ENCODE measurements at places on chromosomes 2 and 18.

DNA sequence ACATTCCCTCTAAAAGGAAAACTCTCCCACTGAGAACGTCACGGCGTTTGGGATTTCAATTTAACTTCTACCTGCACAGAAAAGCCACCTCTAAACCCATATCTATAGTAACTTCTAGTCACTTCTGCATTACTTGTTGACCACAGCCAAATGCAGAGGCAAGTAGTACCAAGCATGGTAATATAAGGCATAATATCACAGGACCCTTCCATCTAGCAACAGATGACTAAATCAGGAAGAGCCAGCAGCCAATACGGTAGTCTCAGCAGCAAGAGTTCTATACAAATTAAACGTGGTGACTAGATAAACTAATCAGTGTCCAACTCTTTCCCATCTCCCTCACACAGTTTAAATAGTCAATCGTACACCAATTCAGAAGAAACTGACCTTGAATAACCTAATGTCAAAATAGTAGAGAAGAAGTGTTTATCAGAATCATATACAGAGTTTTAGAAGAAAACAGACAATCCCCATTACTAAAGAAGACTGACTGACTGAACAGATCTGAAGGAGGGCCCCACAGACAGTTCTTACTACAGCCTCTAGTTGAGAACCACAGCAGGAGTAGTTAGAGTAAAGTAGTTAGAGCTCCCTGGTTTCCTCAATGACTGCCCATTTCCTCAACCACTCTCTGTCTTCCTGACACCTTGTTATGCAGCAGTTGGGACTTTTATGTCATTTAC, 30.0 kb downstream of the MEMO1 start:
- no peak for DNase-seq

DNA sequence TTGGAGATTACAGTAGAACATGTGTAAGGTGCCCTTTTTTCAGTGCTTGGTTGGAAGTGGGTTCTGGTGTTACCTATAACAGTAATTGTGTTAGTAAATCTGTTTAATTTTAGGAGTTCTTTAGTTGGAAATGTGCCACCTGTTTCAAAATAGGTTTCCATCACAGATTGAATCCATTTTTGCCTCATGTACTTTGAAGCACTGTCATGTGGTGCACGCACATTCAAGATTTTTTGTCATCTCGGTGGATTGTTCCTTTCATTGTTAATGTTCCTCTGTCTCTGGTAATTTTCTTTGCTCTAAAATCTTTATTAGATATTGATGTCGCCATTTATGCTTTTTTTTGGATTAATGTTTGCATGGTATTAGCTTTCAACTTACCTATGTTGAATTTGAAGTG, 1.3 kb downstream of the ATP9B start:
- DNase-seq: no peak

DNA sequence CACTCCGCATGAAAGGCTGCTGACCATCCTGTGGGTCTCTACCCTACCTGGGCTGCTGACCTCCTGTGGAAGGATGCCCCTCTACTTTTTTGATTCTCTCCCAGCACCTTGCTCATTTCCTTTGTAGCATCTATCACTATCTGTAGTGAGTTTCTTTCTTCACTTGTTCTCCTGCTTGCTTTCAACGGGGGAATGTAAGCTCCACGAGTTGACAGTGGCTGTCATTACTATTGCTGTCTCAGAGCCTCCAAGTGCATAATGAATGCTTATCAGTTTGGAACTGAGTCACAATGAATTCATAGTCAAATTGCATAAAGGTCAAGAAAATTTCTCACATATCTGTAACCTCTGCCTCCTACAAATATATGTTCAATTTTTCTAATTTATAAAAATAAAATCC, 477.7 kb downstream of the PLCL1 start:
- DNase-seq: no peak

- DNase-seq: no peak
Observed at GRCh38 chr2:195732574-195732973, 75.5 kb downstream of the SLC39A10 start.

GRCh38 chr2:217195016-217195415, 335.2 kb upstream of the TNP1 start:
- DNase-seq: no peak

DNA sequence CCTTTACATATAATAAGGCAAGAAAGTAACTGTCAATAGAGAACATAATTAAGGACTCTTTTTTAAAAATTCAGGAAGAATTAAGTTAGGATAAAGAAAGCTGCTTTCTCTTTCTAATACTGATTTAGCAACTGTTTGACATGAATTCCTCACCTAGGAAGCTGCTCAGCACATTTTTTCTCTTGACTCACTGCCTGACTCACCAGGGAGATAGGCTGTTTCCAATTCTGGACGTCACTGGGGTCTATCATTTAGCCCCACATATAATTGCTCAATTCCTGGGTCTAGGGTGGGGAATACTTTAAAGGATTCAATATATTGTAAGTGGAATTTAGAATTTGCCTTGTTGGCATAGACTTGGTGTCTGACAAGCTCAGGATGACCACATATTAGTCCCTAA, 50.8 kb upstream of the UGP2 start:
- no peak for DNase-seq

GRCh38 chr2:128446874-128447537, 128.3 kb upstream of the HS6ST1 start:
- DNase-seq: no peak

- no peak for DNase-seq
Observed at GRCh38 chr18:12963069-12963468, 15.3 kb downstream of the SEH1L start.

DNA sequence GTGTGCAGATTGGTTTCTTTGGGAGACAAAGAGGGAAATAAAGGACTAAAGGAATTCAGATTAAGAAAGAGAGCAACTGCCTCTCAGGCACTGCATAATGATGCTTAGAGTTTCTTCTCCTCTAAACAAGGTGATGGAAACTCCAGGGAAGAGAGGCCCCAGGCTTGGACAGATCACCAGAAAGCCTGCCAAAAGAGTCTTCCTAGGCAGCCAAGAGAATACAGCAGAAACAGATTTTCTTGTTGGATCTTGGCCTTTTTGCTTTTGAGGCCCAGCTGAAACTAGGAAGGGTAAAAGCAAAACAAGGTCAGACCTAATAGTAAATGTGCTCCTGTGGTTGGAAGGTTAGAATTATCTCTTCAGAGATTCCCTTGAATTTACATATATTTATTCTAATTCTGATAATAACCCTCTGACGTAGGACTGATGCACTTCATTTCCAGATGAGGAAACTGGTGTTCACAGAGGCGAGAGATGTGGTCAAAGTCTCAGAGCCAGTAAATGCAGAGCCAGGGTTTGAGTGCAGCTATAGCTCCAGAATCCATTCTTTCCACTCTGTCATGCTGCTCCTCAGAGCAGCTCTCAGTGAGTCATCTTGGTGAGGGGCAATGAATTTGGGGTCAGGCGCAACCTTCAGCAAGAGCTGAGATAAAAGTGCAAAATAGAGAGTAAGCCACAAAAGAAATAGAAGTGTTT, 142.3 kb upstream of the FBXO11 start:
- no peak for DNase-seq

DNA sequence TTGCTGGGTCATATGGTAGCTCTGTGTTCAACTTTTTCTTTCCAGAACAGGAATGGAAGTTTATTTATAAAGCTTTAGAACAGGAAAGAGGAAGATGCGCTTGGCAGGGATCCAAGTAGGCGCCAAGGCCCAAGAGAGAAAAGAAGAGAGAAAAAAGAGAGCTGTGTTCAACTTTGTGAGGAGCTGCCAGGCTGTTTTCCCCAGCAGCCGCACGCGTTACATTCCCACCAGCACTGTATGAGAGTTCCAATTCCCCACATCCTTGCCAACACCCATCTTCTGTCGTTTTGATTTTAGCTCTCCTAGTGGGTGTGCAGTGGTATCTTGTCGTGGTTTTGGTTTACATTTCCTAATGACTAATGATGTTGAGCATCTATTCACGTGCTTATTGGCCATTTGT, 51.4 kb downstream of the KCNF1 start:
- DNase-seq: no peak

DNA sequence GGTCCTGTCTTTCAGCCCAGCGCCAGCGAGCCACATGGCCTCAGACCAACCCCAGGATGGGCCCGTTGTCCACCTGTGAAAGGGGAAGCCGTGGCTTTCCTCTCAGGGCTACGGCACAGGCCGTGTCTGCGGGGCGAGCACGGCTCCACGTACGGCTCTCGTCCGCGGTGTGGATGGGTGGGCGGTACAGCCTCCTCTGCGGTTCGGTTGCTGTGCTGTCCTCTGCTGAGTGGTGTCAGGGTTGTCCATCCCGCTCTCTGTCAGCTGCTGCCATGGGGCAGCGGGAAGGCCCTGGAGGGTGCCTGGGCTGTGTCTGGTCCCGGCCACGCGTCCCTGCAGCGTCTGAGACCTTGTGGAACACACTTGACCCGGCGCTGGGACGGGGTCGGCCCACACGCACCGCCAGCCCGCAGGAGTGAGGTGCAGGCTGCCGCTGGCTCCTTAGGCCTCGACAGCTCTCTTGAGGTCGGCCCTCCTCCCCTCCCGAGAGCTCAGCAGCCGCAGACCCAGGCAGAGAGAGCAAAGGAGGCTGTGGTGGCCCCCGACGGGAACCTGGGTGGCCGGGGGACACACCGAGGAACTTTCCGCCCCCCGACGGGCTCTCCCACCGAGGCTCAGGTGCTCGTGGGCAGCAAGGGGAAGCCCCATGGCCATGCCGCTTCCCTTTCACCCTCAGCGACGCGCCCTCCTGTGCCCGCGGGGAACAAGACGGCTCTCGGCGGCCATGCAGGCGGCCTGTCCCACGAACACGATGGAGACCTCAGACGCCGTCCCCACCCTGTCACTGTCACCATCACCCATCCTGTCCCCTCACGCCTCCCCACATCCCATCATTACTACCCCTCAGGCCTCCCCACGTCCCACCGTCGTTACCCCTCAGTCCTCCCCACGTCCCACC, 128.7 kb downstream of the NFATC1 start:
- DNase-seq: peak; percentile 82

DNA sequence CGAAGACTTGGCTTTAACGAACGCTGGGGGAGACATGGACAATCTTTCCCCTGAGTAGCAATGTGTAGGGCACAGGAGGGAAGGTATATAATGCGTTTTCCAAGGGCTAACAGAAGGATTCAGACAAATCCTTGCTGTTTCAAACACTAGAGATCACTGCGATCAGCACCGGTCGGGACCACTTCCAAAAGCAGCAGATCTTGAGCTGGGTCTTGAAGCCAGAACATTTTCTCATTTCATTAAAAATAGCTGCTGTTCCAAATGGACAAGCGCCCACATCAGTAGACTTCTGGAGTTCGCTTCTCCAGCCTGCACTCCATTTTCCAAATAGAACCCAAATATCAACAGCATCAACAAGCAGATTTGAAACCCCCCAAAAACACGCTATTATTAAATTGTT, 65.1 kb upstream of the MAPRE2 start:
- no peak for DNase-seq

DNA sequence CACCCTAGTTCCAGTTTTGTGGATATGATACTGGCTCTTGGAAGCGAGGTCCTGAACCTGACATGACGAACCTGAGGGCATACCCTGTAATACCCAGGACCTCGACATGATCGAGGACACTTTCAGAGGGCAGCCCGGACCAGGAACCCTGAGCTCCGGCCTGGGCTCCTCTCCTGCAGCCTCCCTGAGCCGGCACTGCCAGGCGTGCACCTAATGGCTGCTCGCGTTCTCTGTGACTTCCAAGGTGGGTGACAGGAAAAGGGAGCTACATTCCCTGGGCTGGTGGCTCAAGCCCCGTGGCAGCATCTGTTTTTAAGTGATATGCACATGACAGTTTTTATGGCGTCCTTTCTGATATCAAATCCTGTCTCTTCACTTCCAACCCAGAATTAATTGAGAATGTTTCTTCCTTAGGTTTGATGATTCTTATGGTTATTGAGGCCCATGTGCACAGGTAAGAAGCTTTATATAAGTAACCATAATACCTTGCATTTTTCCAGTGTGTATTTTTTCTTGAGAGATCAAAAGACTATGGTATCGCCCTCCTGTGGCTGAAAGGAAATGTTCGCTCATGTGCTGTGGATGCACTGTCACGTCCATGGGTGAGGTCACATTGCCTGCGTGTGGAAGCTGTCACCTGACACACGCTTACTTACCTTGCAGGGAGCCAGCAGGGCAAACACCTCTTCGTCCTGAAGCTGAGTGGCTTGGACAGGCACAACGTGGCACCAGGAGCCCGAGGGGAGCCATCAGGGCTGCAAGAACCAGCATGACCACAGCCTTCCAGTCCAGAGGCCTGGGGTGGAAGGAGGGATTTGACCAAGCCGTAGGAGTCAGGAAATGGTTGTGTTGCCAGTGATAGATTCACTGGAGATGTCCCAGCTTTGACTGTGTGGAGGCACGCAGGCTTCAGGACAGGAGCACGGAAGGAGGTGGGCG, 367.4 kb upstream of the MYT1L start:
- DNase-seq: peak; percentile 58

- DNase-seq: no peak
Observed at GRCh38 chr2:27856386-27856785, 33.8 kb downstream of the RBKS start.

- no peak for DNase-seq
Observed at GRCh38 chr2:131152074-131152473, 46.9 kb downstream of the PLEKHB2 start.

- DNase-seq: no peak
Observed at GRCh38 chr18:10284540-10285282, 169.7 kb upstream of the APCDD1 start.

DNA sequence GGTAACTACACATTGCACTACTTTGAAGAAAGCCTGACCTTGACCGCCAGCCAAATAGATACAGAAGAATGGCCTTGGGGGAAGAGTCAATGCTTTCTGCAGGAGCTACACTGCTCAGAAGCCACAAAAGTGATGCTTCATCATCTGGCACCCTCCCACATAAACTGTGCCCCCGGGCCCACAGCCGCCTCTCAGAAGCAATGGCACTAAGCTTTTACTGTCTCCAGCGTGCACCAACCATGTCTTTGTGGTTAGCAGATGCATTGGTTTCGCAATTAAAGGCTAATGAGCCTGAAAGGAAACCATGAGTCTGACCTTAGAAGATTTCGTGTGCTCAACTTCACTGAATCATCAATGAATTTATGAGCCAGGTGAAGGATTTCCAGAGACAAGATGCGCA, 209.4 kb upstream of the TRIB2 start:
- peak; percentile 94 for DNase-seq

GRCh38 chr2:47249157-47249900, 94.2 kb upstream of the STPG4 start:
- DNase-seq: no peak

DNA sequence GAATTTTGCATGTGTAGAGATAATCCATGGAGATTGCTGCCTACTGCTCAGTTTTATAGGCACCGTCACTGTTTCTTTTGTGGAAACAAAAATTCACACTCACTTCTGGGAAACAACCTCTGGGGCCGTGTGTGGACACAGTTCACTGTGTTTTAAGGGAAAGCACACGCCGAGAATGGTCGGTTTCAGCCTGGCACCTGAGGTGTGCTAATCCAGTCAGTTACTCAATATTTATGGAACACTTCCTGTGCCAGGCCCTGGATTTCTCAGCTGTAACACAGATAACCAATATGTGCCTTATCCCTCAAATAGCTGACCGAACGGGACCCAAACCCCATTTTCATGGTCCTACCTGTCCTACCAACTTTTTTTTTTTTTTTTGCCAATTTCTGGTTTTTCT, 179.6 kb downstream of the MGAT5 start:
- no peak for DNase-seq
